ENCODE measurements at places on chromosomes 2 and 18.

DNA sequence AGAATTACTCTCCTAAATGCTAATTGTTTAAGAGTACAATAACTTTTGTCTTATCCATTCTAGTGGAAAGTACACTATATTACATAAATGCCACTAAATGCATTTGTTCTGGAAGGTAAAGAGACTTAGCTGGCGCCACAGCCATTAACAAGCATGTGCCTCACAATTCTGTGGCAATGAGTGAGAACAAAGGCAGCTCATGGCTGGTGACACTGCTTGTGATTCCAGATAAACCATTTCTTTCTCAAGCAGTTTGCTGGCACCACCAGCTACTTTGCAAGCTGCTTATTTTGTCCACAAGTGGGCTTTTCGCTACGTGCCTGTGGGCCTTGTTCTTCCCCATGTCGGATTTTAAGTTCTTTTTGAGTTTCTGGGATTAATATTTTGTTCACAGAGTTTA is 147.6 kb upstream of the SMAD7 start:
- DNase-seq = no peak

DNA sequence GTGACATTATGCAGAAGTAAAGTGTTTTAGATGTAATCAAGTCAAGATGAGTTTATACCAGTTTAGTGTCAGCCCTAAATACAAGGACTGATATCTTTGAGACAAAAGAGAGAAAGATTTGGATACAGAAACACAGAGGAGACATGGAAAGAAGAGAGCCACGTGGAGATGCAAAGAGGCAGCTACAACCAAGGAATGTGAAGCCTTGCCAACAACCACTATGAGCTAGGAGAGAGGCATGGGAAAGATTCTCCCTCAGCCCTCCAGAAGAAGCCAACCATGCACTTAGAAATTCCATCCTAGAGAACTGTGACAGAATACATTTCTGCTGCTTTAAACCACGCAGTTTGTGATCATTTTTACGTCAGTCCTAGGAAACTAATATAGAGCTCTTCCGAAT is 217.2 kb downstream of the DOK6 start:
- DNase-seq = no peak

GRCh38 chr18:27057519-27058234 is 127.4 kb downstream of the CHST9 start:
- DNase-seq = no peak

DNA sequence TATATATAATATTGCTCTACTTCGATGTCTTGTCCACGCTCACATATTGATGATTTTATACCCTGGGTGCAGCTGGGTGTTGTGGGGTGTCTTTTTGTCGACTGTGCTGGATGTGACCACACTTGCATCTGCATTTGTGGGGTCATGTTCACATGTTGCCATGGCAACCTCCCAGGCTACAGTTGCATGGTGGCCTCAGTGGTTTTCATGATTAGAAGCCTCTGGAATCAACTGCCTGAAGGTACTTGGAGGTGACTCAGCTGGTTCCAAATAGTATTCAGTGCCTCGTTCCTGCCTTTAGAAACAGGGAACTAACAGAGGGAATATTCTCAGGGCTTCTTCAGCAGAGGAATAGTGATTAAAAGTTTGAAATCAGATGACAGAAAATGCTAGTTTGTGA is 166.3 kb upstream of the NYAP2 start:
- no peak for DNase-seq

DNA sequence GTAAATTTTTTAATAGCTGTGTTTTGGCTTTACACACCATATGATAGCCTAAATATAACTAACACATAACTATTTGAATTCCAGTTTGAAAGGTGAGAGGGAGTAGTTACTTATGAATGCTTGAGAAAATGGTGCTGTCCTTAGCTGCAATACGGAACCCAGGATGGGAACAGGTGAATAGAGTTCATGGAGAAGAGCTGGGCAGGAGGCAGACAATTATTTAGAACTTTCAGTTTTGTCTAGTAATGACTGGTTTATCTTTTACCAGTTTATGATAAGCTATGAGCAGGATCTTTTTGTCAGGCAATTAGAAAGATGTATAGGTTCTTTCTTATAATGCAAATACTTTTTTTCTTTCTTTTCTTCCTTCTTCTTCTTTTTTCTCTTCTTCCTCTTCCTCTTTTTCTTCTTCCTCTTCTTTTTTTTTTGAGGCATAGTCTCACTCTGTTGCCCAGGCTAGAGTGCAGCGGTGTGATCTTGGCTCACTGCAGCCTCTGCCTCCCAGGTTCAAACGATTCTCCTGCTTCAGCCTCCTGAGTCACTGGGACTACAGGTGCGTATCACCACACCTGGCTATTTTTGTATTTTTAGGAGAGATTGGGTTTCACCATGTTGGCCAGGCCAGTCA is 25.9 kb downstream of the UBR3 start:
- DNase-seq = no peak

- DNase-seq = no peak
Observed at GRCh38 chr2:71681626-71682025, 228.3 kb downstream of the DYSF start.

- no peak for DNase-seq
Observed at GRCh38 chr2:133484784-133485183, 83.5 kb downstream of the NCKAP5 start.

- no peak for DNase-seq
Observed at GRCh38 chr2:56167616-56168562, 15.9 kb upstream of the CCDC85A start.

- no peak for DNase-seq
Observed at GRCh38 chr2:67922080-67922785, 140.6 kb downstream of the C1D start.

DNA sequence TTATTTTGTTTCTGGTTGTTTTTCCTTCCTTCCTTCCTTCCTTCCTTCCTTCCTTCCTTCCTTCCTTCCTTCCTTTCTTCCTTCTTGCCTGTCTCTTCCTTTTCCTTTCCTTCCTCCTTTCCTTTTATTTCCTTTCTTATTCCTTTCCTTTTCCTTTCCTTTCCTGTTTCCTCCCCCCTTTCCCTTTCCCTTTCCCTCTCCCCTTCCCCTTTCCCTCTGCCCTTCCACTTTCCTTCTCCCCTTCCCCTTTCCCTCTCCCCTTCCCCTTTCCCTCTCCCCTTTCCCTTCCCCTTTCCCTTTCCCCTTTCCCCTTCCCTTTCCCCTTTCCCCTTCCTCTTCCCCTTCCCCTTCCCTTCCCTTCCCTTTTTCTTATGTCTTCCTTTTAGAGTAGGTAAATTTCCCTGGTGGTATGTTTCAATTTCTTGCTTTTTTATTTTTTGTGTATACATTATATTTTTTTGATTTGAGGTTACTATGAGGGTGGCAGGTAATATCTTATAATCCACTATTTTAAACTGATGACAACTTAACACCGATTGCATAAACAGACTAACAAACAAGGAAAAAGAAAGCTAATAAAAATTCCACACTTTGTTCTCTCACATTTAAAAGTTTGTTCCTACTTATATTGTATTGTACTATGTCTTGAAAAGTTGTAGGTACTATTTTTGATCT is 311.0 kb upstream of the FSHR start:
- no peak for DNase-seq

- DNase-seq = no peak
Observed at GRCh38 chr2:214881647-214882202, 72.2 kb upstream of the BARD1 start.

DNA sequence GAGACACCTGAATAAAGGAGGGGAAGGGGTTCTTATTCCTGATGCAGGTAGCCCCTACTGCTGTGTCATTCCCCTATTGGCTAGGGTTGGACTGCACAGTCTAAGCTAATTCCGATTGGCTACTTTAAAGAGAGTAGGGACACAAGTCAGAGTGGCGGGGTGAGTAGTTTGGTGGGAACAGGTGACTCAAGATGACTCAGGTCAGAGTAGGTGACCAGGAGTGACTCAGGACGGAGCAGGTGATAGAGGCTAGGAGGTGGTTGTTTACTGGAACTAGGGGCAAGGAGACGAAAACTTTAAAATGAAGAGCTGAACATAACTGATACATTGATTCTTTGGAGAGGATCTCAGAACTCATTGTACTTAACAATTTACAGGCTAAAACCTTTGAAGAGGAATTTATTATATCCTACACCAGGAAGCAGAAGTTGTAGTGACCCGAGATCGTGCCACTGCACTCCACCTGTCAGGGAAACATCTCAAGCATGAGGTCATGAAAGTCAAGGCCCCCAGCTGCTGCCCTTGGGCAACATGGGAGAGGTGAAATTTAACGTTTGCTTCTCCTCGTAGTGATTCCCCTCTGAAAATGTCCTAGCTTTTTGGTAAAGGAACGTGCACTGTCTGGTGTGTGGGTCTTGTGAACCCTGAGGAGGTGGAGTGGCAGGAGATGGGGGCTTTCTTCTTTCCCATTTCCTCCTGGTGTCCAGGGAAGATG is 4.5 kb upstream of the CYP27A1 start:
- DNase-seq = no peak

- DNase-seq = no peak
Observed at GRCh38 chr2:224272237-224272910, 129.5 kb downstream of the FAM124B start.

GRCh38 chr2:239978411-239978810 is 46.7 kb downstream of the NDUFA10 start:
- DNase-seq = no peak

GRCh38 chr2:129273266-129274037 is 706.0 kb upstream of the RAB6C start:
- DNase-seq = no peak

- no peak for DNase-seq
Observed at GRCh38 chr2:83899271-83899670, 559.8 kb downstream of the SUCLG1 start.

GRCh38 chr2:33354981-33355380 is 121.5 kb upstream of the RASGRP3 start:
- no peak for DNase-seq

GRCh38 chr2:109058191-109058632 is 69.2 kb upstream of the EDAR start:
- no peak for DNase-seq

DNA sequence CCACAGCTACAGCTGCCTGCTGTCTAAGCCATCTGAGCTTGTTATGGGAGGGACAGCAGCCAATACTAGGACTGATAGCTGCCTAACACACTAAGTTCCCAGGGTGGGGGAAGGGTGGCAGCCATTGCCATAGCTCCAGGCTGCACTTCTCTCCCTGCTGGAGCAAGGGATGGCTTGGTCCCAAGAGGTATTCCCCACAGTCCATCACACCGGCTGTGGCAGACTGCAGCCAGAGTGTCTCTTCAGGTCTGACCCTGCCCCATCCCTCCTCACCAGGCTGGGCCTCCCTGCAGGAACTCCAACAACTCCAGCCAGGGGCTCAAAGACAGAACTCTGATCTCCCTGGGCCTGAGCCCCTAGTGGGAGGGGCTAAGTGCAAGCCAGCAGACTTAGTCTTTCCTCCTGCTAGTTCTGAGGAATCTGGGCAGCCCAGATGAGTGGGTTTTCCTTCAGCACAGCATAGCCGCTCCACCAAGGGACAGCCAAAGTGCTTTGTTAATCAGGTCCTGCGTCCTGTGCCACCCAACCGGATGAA is 632.1 kb downstream of the SOCS6 start:
- DNase-seq = no peak

- DNase-seq = no peak
Observed at GRCh38 chr2:164890544-164890943, 48.9 kb upstream of the COBLL1 start.

- no peak for DNase-seq
Observed at GRCh38 chr2:20196657-20197161, 28.2 kb downstream of the SDC1 start.

DNA sequence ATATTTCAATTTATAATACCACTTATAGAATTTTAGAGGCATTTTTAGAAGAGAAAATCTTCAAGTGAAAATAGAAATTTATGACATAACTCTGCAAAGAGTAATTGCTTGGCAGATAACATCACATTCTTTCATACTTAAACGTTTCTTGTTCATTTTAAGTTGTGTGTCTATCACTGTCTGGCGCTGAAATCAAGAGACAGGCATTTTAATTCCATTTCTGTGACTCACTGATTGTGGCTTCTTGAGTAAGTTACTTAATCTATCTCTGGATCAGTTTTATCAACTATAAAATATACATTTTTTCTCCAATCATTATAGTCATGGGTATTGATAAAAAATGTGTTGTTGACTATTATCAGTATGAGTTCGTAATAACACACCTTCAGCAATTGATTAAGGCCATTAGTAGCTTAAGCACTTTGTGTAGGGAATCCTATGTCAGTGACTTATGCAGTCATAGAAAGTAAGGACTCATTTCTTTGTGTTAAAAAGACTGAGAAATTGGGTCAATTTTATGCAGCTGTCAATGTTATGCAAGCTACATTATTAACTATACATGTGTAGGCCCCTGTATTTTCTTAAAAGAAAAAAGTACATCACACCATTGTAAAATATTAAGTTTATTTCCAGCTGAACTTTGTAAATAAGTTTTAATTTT is 497.3 kb downstream of the CCDC85A start:
- no peak for DNase-seq

GRCh38 chr2:203656522-203657287 is 49.7 kb upstream of the CD28 start:
- no peak for DNase-seq

DNA sequence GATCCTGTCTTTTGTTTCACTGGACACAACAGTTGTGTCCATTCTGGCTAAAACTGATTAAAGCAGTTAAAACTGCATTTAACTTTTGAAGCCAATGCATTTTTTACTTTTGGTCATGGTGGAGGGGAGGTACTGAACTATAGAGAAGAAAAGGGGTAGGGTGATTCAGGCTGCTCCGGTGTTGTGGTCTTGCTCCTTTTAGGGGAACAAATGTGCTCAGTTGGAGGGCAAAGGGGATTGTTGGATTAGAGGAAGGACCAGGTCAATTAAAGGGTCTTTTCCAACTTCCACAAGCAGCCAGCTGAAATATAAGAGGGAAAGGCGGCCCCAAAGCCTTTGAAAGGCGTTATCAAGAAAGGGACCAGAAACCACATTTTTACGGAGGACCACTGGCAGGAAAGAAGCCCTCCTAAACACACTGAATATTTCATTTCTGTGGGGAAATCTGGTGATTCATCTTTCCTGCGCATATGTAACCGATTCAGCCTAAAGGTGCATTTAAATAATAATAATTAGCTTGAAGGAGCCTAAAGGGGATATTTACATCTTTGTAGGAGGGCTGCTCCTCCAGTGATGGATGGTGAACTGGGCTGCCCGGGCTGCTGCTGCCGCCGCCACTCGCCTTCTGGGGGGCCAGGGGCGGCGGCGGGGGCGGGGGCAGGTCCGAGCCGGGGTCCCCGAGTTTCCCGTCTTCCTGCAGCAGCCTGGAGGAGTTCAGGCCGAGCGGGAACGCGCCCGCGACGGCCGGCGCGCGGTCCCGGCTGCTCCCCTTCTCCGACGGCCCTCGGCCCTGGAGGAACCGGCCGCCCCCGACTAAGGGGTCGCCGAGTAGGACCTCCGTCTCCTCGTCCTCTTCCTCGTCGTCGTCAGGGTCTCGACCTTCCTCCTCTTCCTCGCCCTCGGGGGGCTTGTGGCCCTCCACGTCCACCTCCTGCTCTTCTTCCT is 5.2 kb downstream of the SKOR2 start:
- DNase-seq = no peak

- no peak for DNase-seq
Observed at GRCh38 chr2:207067473-207067872, 98.3 kb downstream of the KLF7 start.

GRCh38 chr2:43520919-43521318 is 74.9 kb downstream of the THADA start:
- DNase-seq = no peak

GRCh38 chr2:211864328-211864727 is 674.3 kb downstream of the ERBB4 start:
- DNase-seq = no peak

All from T-cell (primary cell).